ENCODE measurements at places on chromosomes 11 and 22.
A peak's percentile ranks its signal among the peaks of the same experiment; 100 is the strongest.

GRCh38 chr22:29146771-29147170, 58.9 kb upstream of the EMID1 start:
- no peaks in the 10 kb centered on the region for H3K4me1 ChIP-seq
- no peaks in the 10 kb centered on the region for H3K27me3 ChIP-seq
- H3K27ac ChIP-seq: no peak overlapping the region

DNA sequence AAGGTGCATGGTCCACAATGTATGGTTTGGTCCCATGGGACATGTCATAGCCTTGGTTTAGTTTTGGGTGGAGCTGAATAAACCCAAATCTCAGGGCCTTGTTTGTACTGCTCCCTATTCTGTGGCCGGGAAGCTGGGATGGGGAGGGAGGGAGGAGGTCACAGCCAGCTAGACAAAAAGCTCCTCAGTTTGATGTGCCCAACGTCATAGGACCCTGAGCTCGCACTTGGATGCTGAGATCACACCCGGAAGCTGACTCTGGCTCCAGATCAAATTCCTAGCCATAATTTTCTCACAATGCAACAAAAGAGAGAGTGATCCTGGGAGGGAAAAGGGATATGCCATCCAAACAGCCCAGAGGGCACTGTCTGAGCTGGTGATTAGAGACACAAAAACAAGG, 1.5 kb downstream of the HSPB2 start:
- H3K27ac ChIP-seq: peak overlapping the region; percentile 99
- no peaks in the 10 kb centered on the region for H3K27me3 ChIP-seq
- peak overlapping the region; percentile 69 for H3K4me3 ChIP-seq
- H3K36me3 ChIP-seq: no peaks in the 10 kb centered on the region

GRCh38 chr11:122189229-122189628, 73.2 kb upstream of the BLID start:
- peak overlapping the region; percentile 64 for H3K27ac ChIP-seq
- H3K4me1 ChIP-seq: peaks cover 15% of the 10 kb centered on the region

GRCh38 chr11:118606157-118606843, 1.1 kb upstream of the PHLDB1 start:
- H3K36me3 ChIP-seq: peaks cover 7% of the 10 kb centered on the region
- peak overlapping the region; percentile 98 for H3K27ac ChIP-seq
- no peaks in the 10 kb centered on the region for H3K27me3 ChIP-seq
- peaks cover 82% of the 10 kb centered on the region for H3K4me1 ChIP-seq

- H3K4me1 ChIP-seq: no peaks in the 10 kb centered on the region
- H3K4me3 ChIP-seq: no peak overlapping the region
- no peak overlapping the region for H3K27ac ChIP-seq
- no peaks in the 10 kb centered on the region for H3K36me3 ChIP-seq
Measured at GRCh38 chr22:39718921-39719475, 148.4 kb downstream of the CACNA1I start.

- no peaks in the 10 kb centered on the region for H3K36me3 ChIP-seq
- H3K27me3 ChIP-seq: no peaks in the 10 kb centered on the region
- peak overlapping the region; percentile 42 for H3K27ac ChIP-seq
- DNase-seq: no peak
Measured at GRCh38 chr11:79244798-79245197, 196.0 kb downstream of the TENM4 start.
